ENCODE measurements at places on chromosomes 16 and 17.

- no peak for DNase-seq
These were observed 55.3 kb upstream of the MTSS2 start for GRCh38 chr16:70740914-70741782.

- DNase-seq, result peak; percentile 36
These were observed at the start of gene ST6GALNAC1 for GRCh38 chr17:76643553-76644148. Gene ST6GALNAC1 (minus strand): TSS chr17:76643757. CDS start chr17:76643638, 119 bp downstream.

DNA sequence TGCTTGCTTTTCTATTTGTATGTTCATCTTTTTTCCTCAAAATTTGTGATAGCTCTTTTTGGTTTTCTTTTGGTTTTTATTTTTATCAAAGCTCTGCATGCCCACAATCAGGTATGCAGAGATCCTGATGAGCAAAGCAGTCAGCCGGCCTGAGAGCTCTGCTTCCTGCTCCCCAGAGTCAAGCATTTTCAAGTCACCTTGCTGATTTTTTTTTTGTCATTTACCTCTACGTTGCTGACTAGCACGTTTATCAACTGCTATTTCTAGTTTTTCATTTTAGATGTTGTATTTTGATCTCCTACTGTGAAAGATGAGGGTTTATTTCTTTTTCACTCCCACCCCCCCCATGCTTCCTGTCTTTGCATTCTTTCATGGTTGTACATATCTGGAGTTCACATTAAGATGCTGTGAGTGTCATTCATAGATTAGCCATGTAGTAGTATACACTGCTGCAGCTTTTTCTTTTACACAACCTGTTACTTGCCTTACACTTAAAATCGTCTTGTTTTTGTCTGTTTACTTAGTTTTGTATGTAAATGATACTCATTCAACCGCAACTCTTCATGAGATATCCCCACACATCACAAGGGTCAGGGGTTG is 196.2 kb downstream of the LGALS9B start:
- no peak for DNase-seq

DNA sequence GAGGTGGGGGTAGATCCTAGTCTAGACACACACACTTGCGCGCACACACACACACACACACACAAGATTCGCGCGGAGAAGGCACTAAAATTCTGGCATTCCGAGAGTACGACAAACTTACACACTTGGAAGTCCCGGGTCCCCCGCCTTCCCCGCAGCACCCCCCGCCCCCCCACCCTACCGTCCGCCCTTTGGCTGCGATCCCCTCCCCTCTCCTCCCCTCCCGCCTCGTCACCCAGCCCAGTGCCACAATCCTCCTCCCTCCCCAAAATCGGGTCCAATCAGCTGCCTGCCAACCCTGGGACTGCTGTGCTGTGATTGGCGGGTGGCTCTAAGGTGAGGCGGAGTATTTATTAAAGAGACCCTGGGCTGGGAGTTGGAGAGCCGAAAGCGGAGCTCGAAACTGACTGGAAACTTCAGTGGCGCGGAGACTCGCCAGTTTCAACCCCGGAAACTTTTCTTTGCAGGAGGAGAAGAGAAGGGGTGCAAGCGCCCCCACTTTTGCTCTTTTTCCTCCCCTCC is at the start of gene SOX9:
SOX9 (plus strand) TSS at position 379 of the 522 bp plus-strand sequence. CDS start 372 bp downstream, outside the sequence.
- DNase-seq, result no peak

DNA sequence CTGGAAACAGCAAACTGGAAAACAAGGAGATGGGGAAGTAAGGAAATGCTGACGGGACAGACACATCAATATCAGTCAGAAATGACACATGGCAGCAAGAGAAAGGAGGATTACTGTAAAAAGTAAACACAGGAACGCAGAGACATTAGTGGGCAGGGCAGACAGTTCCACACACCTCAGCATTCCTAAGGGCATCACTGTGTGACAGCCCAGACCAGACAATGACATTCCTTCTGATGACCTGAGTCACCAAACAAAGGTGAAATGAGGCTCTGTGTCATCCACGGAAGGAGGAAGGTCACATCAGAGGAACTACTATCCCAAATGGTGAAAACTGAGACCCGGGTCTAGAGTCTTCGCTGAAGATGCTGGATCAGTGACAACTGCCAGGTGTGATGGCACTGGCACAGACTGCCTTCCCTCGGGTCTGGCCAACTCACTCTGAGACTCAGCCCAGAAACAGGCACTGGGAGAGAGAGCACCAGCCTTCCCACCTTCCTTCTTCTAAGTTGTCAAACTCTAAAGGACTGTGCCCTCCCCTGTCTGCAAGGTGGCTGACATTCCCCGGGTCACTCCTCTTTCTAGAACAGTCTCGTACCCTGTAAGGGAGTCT is 36.7 kb downstream of the TK2 start:
- no peak for DNase-seq

All from CD4-positive, alpha-beta T cell treated with Interleukin-15 for 4 hours (primary cell).